Fibroblast of skin of right biceps (primary cell): ENCODE measurements at places on chromosomes 3 and 15.

DNA sequence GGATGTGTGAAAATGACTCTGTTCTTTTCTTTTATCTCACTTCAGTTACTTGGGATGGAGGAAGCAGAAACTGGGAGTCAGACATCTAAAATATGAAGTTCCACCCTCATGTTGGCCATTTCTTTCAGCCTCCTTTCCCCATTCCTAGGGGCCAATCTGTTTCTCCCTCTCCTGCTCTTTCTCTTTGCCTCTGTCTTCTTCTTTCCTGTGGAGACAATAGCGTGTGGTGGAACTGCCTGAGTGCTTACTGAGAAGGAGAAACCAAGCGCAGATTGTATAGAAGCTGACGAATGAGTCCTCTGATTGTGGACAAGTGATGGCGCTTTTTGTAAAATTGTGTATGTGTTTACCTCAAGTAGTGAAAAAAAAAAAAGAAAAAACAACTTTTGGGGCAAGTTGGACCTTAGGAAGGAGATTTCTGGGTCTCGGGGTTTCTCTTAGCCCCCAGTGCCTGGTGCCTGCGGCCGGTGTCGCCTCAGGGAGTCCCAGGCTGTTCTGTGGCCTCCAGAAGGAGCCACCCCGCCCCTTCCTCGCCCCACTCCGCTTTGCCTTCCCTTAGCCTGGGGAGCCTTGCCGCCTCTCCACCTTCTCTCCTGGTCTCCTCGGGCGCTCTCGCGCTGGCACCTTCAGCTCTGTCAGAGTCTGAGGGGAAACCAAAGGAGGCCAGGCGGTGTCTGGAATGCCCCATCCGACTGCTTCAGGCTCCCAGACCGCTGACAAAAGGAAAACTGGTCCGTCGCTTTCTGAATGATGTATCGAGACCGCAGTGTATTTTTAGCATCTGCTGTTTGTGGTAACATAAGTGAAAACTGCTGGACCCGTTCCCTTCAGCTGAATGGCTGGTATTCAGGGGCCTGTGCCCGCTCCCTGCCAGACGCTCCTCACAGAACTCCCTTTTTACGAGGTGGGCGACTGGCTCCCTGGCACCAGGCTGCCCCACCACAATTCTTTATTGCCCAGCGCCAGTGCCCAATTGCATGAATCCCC is 30.1 kb downstream of the SCG5 start:
- DNase-seq = peak; percentile 93

GRCh38 chr3:37859908-37860199 is 1.8 kb upstream of the CTDSPL start:
- DNase-seq = no peak

- DNase-seq = peak; percentile 22
Observed at GRCh38 chr3:194225988-194226663, 90.2 kb downstream of the HES1 start.

DNA sequence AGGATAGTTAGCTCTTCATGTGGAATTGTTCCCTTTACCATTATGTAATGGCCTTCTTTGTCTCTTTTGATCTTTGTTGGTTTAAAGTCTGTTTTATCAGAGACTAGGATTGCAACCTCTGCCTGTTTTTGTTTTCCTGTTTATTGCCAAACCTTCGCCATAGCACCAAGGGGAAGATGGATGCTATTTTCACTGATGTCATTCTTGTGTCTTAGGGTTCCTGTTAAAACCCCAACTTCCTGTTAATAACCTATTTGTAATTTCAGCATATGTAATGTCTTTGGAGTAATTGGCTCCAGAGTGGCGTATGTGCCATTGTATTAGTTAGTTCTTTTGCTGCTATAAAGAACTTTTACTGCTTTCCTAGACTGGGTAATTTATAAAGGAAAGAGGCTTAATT is 10.8 kb downstream of the SAMMSON start:
- no peak for DNase-seq

GRCh38 chr3:11618904-11619303 is 24.8 kb downstream of the VGLL4 start:
- DNase-seq = no peak

DNA sequence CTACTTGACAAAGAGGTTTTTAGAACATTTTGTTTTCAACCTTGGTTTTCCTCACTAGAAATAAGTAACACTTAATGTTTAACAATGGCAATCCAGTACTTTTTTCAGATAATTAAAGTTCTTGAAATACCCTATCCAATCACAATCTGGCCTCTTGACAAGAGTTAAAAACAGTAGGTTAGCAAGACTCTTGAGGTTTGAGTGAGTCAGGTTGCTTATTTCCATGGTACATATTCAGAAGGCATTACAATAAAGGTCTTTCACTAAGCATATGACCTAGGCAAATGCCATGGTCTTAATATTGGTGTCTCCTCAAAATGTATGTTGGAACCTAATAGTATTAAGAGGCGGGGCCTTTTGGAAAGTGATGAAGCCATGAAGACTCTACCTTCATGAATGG is 5.6 kb downstream of the SUCNR1 start:
- DNase-seq = peak; percentile 46

GRCh38 chr3:87145553-87145952 is 81.6 kb upstream of the CHMP2B start:
- peak; percentile 30 for DNase-seq

- DNase-seq = no peak
Observed at GRCh38 chr3:103894162-103894822, 1459.5 kb downstream of the ZPLD1 start.

GRCh38 chr3:196237203-196237602 is 20.9 kb downstream of the SLC51A start:
- DNase-seq = no peak
